ENCODE measurements at places on chromosomes 7 and 10. TPM values are rescaled to one million over a fixed set of nuclear protein-coding genes. Genes with fewer than 3 reads are reported as not detected.

Gene ADIRF
- 11.4 TPM for polyA plus RNA-seq

Gene PNLIPRP3
- polyA plus RNA-seq: not detected

Gene SFRP5
- 25.0 TPM for polyA plus RNA-seq

DNA sequence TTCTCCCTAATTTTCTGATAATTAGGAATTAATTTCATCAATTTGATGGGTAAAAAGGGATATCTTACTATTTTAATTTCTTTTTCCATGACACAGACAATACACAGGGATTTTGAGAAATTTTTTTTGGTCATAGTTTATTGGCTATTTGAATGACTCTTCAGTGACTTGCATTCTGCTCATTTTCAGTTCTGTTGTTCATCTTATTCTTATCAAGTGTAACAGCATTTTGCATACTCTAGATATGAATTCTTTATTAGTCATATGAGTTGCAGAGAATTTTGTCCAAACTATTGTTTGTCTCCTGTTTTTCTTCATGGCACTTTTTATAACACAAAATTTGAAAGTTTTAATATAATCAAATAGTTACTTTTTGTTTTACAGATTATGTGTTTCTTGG lies 41.7 kb downstream of the MKLN1 start:
- no peak for DNase-seq

- DNase-seq: no peak
These were observed 13.6 kb downstream of the POR start for GRCh38 chr7:75928568-75928914.

DNA sequence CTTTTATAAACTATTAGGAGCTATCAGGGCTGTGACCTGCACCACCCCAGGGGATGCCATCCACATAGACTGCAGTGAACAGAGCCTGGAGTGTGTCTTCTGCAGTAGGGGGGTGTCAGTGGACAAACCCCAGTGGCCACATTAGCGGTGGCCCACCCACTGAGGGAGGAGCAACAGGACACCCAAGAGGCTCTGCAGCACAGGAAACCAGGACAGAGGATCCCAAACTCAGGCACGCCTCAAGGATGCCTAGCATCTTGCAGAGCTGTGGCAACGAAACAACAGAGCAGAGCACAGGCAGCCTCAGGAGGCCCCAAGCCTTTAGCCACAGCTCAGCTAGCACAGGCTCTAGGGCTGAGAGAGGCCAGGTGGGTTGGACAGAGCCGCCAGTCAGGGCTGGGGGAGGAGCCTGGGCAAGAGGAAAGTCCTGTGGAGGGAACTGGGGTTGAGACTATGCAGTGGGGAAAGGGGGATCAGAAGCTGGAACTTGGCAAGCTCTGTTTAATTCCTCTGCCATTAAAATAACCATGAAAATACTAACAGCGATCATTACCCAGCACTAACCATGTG lies 53.8 kb downstream of the GRID1 start:
- DNase-seq: no peak

GRCh38 chr10:121567569-121567968 lies 30.7 kb downstream of the FGFR2 start:
- DNase-seq: no peak

DNA sequence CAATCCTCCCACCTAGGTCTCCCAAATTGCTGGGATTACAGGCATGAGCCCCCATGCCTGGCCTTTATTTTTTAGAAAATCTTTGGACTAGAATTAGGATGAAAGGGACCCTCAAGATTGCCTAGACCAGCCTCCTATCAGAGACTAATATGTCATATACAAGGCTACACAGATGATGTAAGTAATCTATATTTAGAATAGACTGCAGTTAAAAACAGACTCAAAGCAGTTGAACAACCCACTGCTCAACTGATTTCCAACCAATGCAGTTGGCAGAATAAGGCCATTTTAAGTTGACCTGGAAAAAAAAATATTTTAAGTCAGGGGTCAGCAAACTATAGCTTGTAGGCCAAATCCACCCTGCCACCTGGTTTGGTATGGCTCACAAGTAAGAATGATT lies 27.7 kb downstream of the PSPH start:
- no peak for DNase-seq

- DNase-seq: no peak
These were observed 373.0 kb downstream of the RPS24 start for GRCh38 chr10:78406648-78407008.

GRCh38 chr10:89256962-89257361 lies 5.4 kb upstream of the LIPA start:
- DNase-seq: no peak

DNA sequence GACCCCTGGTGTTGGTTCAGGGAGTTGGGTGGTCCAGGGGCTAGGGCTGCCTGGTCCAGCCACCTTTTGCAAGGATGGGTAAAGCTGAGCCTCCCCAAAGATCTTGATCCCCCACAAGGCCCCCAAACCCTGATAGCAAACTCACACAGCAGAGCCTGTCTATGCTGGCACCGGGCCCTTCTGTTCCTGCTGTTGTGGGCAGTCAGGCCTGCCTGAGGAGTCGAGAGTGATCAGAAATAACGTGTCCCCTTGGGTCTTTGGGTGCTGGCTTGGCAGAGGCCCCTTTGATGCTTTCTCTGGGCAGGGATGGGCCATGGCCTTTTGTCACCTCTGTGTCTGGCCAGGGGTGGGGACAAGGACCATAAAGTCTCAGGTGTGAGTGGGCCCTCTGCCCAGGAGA lies 715 bp upstream of the MUC12 start:
- peak; percentile 29 for DNase-seq

GRCh38 chr7:55427342-55427741 lies 62.2 kb downstream of the LANCL2 start:
- DNase-seq: no peak

DNA sequence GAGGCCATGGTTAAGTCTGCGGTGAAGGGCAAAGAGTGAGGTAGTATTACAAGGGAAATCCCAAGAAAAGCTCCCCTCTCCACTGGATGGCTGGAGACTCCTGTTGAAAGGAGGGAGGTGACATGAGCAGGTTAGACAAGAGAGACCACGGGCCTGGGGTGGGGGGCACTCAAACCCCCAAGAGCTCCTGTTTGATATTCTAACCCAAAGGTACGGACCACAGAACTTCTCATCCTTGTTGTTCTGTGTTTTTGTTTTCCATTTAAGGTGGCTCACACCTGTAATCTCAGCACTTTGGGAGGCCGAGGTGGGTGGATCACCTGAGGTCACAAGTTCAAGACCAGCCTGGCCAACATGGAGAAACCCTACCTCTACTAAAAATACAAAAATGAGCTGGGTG lies 11.6 kb downstream of the VSTM4 start:
- DNase-seq: no peak

GRCh38 chr7:116950889-116951351 lies 2.4 kb upstream of the ST7 start:
- DNase-seq: no peak

- no peak for DNase-seq
These were observed 564.9 kb downstream of the POM121L12 start for GRCh38 chr7:53600296-53600695.

GRCh38 chr7:32658034-32658433 lies 162.7 kb downstream of the AVL9 start:
- no peak for DNase-seq

Data from large intestine (tissue), 12 donors.